ENCODE measurements at places on chromosomes 3 and 15.

DNA sequence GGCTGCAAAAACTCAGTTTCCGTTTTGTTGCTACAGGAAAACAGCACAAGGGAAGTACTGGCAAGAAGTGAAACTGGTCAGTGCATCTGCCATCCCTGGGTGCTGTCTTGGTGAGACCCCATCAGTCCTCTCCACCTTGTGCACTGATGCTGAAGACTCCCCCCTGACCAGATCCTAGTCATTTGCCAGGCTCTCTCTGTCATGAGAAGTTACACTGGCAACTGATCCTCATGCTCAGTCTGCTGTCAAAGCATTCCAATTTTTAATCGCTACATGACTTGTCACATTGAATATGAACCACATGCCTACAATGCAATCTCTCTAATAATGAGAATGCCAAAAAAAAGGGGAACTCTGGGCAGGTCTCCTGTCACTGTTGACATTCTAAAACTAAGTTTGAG lies 296.5 kb downstream of the ZIC1 start:
- DNase-seq = peak; percentile 24

DNA sequence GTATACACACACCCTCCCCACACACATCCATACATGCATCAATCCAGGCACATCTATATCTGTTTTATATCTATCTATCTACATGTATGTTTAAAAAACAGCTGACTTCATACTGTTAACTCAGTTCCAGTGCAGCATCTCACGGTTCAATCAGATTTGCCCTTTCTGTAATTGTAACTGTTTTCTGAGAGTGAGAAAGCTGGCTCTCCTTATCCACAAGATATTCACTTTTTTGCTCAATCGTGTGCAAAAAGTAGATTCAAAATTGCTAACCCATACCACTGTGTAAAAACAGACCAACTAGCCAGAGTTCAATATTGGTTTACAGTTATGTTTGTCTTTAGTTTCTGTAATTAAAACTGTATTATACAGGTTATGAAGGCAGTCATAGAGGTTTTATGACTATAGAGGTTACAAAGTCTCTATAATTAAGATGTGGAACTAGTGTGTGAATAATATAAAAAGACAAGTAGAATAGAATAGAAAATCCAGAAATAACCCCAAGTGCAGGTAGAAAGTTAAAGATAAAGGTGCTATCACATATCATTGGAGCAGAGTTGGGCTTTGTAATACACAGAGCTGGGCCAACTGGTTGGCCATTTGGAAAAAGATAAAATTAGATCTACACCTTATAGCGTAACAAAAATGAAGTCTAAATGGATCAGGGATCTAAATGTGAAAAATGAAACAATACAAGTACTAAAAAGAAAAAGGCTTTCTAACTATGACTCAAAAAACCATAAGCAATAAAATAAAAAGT lies 20.1 kb upstream of the MCF2L2 start:
- no peak for DNase-seq

- DNase-seq = no peak
Observed at GRCh38 chr3:31053299-31053698, 158.8 kb upstream of the GADL1 start.

DNA sequence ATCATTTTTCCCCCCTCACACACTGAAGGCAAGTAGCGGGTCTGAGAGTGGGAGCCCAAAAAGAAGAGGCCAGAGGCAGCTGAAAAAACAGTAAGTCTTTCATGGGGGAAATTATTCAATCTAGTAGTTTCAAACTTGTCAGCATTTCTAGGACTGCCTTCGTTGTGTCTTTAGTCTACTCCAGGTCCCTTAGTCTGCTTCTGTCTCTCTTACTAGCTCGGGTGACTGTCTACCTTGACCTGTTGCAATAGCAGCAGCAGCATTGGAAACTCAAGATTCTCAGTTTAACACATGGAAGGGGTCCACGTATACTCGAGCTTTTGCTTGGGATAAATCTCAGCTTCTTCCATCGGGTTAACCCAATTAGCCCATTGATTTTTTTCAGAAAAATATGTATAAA lies 28.9 kb downstream of the CHD2 start:
- no peak for DNase-seq

- DNase-seq = peak; percentile 66
Observed at GRCh38 chr3:169811631-169812331, 889 bp upstream of the LRRIQ4 start.
